ENCODE measurements at places on chromosomes 6 and 20.

DNA sequence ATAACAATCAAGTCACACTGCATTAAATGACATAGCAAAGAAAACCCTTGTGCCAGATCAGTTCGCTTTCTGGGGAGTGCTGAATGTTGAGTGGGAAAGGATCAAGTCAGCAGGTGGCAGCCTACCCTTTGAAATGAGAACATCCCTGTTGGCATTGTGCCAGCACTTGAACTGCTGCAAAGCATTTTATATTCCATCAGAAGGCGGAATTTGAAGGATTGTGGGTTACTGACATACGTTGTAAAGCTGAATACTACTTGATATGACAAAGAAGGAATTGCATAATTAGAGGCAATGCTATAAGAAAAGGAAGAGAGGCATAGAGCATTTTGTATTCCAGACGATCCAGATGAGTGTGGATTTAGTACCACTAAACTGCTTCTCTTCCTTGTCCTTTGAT, 26.5 kb downstream of the BCKDHB start:
- peak; percentile 8 for DNase-seq

GRCh38 chr20:16955971-16956370, 207.8 kb downstream of the OTOR start:
- DNase-seq, result no peak

DNA sequence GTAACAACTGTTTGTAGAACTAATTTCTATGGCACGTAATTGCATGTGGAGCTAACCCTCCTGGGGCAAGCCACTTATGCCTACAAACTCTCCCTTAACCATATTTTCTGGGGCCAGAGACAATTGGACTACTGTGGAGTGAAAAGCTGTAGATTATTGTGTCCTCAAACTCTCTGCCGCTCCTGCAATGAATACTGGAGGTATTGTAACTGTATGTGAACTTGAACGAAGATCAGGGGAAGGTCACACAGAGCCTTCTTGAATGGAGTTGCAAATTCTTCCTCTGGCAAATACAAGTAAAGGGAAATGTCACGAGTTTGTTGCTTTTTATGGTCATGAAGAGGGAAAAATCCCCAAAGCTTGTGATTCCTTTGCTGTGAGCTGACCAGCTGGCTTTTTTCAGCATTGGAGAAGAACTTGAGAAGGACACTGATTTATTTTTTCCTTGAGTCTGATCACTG, 18.2 kb downstream of the AKAP12 start:
- no peak for DNase-seq

DNA sequence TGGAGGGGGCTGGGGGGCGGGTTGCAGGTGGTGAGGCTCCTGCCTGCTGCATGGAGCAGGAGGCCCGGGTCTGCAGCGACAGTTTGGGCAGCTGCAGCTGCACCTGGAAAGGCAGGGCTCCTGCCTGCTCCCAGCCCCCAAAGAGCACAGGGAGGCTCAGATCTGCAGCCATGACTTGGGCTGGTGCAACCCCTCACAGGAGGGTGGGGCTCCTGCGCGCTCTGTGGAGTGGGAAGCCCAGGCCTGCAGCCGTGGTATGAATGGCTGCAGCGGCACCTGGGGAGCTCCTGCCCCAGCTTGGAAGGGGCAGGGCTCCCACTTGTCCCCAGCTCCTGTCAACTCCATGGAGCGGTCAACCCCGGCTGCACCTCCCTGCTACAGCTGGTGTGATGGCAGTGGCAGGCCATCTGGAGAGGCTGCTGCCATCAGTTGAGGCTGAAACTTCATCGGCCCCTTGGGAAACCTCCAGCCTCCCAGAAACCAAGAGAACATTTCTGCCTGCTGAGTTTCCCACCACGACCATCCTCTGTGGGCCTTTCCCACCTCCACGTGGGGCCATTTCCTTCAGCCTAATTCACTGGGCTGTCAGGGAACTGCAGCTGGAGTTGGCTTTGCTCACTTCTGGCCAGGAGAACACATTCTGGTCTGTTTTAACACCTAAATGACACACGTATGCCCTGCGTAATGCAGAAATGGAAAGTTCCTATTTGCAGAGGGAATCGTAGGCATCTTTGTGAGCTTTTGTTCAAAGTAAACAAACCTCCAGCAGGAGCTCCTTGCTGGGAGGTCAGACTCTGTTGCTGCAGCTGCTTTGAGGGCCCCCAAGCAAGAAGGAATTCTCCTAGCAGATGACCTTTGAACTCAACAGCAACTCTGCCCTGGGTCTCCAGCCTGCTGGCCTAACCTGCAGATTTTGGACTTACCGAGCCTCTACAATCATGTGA, 429.0 kb downstream of the PREX1 start:
- no peak for DNase-seq

GRCh38 chr6:32680055-32680454, 13.6 kb upstream of the HLA-DQB1 start:
- DNase-seq, result no peak

DNA sequence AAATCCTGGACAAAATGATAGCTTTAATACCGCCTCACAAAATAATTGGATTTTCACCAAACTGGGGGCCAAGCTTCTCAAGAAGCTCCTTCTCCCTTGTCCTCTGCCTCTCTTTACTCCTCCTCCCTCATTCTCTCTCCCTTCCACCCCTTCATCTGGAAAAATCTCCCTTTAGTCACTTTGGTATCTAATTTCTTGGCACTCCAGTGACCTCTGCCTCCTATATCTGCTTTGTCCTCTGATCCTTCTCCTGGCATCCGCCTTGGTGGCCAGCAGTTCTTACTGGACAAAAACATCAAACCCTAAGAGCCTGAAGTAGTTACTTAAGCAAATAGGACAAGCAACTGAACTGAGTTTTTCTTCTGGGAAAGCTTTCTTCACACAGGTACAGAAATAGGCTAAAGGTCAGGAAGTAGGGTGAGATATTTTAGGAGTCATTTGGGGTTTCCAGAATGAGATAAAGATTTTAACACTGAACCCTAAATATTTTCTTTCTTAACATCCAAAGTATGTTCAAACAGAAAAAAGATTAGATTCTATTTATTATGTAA, 220.7 kb downstream of the ARHGAP18 start:
- no peak for DNase-seq

- DNase-seq, result no peak
Measured at GRCh38 chr6:111739257-111739696, 133.6 kb upstream of the TRAF3IP2 start.

DNA sequence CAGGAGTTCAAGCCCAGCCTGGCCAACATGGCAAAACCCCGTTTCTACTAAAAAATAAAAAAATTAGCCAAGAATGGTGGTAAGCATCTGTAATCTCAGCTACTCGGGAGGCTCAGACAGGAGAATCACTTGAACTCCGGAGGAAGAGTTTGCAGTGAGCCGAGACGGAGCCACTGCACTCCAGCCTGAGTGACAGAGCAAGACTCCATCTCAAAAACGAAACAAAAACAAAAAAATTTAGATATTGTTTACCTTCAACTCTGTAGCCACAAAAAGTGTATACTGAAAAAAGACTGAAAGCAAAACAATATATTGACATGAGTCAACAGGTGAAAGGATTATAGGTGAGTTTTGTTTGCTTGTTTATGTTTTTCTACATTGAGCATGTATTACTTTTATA, 30.6 kb upstream of the TAB2 start:
- no peak for DNase-seq

- DNase-seq, result no peak
Measured at GRCh38 chr20:37837924-37838323, 65.0 kb upstream of the VSTM2L start.

GRCh38 chr6:41122918-41123317, 31.2 kb downstream of the TREML1 start:
- no peak for DNase-seq

DNA sequence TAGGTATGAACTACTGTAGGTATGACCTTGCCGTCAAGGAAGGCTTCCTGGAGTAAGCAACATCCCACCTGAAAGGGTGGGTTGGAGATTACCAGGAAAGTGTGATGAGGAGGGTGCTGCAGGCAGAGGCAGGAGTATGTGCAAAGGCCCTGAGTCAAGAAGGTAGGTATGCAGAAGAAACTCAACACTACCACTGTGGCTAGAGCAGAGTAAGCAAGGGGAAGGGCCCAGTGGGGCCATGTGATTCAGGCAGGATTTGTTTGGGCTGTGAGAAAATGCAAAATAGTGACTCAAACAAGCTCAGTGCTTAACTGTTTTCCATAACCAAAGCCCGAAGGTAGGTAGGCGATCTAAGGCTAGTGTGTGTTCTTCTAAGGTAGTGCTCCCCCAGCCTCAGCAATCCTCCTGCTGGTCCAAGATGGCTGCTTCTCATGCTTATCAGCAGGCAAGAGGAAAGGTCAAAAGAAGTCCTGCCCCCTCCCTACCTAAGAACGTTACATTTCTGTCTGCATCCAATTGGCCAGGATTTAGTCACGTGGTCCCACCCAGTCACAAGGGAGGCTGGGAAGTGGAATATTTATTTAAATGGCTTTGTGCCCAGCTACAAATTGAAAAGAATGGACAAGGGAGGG, 36.2 kb upstream of the HMGA1 start:
- DNase-seq, result no peak

Data from stimulated activated CD4-positive, alpha-beta T cell treated with anti-CD3 and anti-CD28 coated beads, Interleukin-4, amount 100 ng/mL, for 1 hour (primary cell).